ENCODE measurements at places on chromosomes 6 and 20.

GRCh38 chr20:46767127-46767761 is 57.8 kb downstream of the SLC2A10 start:
- DNase-seq: no peak

- no peak for DNase-seq
These were observed 310.3 kb upstream of the RNF24 start for GRCh38 chr20:4325548-4326187.

DNA sequence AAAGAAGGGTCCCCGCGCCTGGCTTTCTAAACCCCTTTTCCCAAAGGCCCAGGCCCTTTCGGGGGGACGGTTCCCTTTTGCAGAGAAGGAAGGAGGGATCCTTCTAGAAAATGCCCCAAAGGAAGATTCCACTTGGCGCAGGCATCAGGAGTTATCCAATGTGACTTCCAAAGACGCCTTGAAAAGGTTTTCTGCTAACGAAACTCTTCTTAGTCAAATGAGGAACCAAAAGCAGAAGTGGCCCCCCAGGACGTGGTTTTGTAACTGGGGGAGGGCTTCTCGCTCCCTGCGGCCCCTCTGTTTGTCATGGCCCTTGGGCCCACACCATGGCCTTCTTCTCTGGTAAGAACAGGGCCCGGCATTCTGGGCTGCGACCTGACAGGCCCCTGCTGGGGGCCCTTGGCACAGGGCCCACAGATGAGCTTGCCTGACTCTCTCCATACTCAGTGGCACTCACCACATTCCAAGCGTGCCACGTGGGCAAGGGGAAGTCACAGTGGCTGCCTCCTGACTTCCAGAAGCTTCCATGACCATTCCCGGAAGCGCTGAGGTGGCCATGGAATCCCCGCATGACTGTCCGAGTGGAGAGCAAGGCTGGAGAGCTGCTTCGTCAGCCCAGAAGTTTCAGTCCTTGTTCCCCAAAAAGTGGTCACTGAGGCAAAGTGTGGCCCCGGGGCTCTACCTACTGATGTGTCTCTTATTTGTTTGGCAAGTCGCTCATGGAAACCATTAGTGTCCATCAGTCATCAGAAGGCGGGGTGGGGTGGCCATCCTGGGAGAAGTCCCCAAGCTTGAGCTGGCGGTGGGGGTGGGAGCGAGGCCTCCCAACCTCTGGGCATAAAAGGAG is 834 bp upstream of the CTSZ start:
- no peak for DNase-seq

- no peak for DNase-seq
These were observed 239.1 kb downstream of the CDC5L start for GRCh38 chr6:44626616-44627015.

- no peak for DNase-seq
These were observed 75.2 kb upstream of the F13A1 start for GRCh38 chr6:6395581-6396197.

GRCh38 chr6:34654061-34654710 is 42.4 kb downstream of the ILRUN start:
- DNase-seq: no peak

DNA sequence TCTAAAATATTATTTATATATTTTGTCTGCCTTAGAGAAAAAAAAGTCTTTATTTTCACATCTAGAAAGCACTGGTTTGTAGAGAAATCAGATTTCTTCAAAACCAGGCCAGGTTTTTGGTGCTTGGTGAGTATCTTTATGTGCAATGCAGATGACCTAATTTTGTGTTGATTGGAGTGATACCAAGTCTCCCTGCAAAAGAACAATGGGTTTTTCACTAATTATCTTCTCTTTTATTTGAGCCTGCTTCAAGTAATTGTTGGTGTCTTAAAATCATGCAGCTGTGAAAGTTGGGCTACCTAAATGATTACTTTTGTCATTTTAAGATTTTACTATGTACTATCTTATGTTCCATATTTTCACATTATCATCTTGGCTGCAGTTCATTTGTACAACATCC is 874.7 kb downstream of the TFAP2A start:
- DNase-seq: no peak

GRCh38 chr6:125230674-125231073 is 71.1 kb downstream of the HDDC2 start:
- no peak for DNase-seq

DNA sequence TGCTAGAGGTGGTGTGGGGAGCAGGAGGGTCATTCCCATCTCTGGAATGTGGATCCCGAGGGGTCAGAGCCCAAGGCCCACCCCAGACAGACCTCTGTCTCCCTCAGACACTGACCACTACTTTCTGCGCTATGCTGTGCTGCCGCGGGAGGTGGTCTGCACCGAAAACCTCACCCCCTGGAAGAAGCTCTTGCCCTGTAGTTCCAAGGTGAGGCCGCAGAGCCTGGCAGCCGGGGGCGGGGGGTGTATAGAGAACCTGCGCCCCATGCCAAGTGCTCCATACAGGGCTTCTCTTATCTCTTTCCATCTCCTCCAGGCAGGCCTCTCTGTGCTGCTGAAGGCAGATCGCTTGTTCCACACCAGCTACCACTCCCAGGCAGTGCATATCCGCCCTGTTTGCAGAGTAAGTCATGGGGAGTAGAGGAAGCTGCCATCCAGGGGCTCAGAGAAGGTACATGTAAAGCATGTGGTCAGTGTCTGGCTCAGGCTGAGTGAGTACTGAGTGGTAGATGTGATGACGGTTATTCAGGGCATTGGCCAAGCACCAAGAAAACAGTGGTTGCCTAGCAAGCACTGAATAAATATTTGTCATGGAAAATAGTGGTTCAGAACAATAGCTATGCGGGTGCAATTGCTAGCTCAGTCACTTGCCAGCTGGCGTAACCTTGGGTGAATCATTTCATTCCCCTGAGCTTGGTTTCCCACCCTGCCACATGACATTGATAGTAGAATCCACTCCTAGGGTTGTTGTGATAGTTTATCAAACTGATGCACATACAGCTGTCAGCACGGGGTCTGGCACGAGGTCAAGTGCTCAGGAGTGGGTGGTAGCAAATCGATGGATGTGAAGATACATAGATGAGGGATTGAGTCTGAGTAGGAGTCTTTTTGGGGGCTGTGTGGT is 3.5 kb downstream of the PIGT start:
- DNase-seq: peak; percentile 90

DNA sequence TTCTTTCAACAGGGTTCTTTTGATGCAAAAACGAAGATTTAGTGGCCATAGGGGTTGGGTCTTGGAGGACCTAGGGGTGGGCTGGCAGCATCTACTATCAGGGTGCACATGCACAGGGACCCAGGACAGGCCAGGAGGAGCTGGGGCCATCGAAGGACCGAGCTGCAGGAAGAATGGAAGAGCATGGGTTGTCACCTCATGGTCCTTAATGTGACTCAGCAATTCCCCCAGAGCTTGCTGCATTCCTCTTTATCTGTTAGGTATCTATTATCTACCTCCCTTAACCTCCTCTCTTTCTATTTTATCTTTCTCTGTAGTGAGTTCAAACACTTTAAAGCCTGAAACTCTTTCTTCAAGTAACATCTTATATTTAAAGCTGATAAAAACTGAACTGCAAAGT is 167.0 kb downstream of the AIG1 start:
- no peak for DNase-seq
